ENCODE measurements at places on chromosomes 1 and 21. TPM values are rescaled to one million over a fixed set of nuclear protein-coding genes. Genes with fewer than 3 reads are reported as not detected.

- no peak overlapping the region for H3K27ac ChIP-seq
- H3K4me1 ChIP-seq: peaks cover 9% of the 10 kb centered on the region
- H3K36me3 ChIP-seq: peaks cover under 1% of the 10 kb centered on the region
- no peak overlapping the region for H3K4me3 ChIP-seq
- DNase-seq: no peak
Measured at GRCh38 chr1:108893141-108893530, 16.4 kb downstream of the GPSM2 start.

Gene AIRE
- total RNA-seq: not detected

Gene OR2M4
- total RNA-seq: not detected

- no peak for DNase-seq
- H3K4me1 ChIP-seq: peaks cover 33% of the 10 kb centered on the region
- H3K4me3 ChIP-seq: no peak overlapping the region
- peaks cover 33% of the 10 kb centered on the region for H3K36me3 ChIP-seq
- no peak overlapping the region for H3K27ac ChIP-seq
Measured at GRCh38 chr1:70211541-70211940, 6.2 kb upstream of the LRRC40 start.

- H3K36me3 ChIP-seq: no peaks in the 10 kb centered on the region
- H3K27ac ChIP-seq: no peak overlapping the region
- no peaks in the 10 kb centered on the region for H3K27me3 ChIP-seq
- no peak for DNase-seq
- H3K4me3 ChIP-seq: peak overlapping the region; percentile 87
- H3K4me1 ChIP-seq: peaks cover 4% of the 10 kb centered on the region
Measured at GRCh38 chr1:115643225-115643624, 1.5 kb downstream of the VANGL1 start.

- no peaks in the 10 kb centered on the region for H3K36me3 ChIP-seq
- H3K4me1 ChIP-seq: no peaks in the 10 kb centered on the region
- no peak overlapping the region for H3K4me3 ChIP-seq
- H3K27ac ChIP-seq: no peak overlapping the region
- no peak for DNase-seq
Measured at GRCh38 chr1:237879195-237879594, 11.5 kb downstream of the ZP4 start.

Gene C1orf94
- not detected for total RNA-seq

- H3K27me3 ChIP-seq: no peaks in the 10 kb centered on the region
- H3K36me3 ChIP-seq: no peaks in the 10 kb centered on the region
- DNase-seq: no peak
- peak overlapping the region; percentile 91 for H3K27ac ChIP-seq
Measured at GRCh38 chr1:117608115-117608615, 2.3 kb downstream of the TENT5C start.

DNA sequence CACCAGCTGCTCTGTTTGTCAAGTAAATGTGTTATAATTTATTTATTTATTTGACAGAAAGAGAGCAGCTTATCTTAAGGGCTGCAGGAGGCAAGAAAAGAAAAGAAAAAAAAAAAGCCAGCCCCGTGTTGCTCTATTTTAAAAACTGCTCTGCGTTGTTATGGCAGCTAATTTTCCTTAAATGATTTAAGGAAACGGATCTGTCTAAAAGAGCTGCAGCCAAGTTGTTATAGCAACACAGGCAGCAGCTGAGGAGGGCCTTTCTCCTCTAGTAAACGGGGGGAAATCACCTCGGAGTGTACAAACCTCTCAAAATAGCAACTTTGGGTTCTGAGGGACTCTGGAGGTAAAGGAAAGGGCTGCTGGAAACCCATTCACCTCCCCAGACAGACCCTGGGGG lies 149.2 kb downstream of the BEND5 start:
- no peak overlapping the region for H3K27ac ChIP-seq
- no peaks in the 10 kb centered on the region for H3K4me1 ChIP-seq
- H3K4me3 ChIP-seq: no peak overlapping the region
- H3K36me3 ChIP-seq: no peaks in the 10 kb centered on the region

DNA sequence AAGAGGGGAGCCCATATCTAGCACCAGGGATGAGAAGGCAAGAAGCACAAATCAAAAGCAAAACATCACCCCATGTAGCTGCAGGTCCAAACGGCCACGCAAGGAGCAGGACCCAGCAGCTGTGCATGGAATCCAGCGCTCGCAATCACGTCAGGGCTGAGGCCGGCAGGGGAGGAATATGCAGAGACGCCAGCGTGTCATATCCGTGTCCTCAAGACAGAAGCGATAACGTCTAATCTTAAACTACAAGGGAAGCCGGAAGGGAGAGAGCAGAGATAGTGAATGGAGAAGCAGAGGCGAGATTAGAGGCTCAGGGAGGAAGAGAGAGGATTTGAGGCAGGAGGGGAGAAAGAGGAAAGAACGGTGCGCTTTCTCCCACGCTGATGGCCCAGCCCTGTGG lies 39.1 kb downstream of the FBXO2 start:
- DNase-seq: no peak
- H3K4me3 ChIP-seq: no peak overlapping the region
- H3K36me3 ChIP-seq: no peaks in the 10 kb centered on the region
- H3K4me1 ChIP-seq: no peaks in the 10 kb centered on the region
- H3K27me3 ChIP-seq: peaks cover 58% of the 10 kb centered on the region
- H3K27ac ChIP-seq: no peak overlapping the region

Gene OR10J1
- total RNA-seq: not detected

Data from psoas muscle (tissue), 8 donors.